A549 treated with Mapracorat at 1 μM for 4 hours (cell line): ENCODE measurements at places on chromosomes 6 and 20. TPM values are rescaled to one million over a fixed set of nuclear protein-coding genes. Genes with fewer than 3 reads are reported as not detected.

The SS18L1 gene
- total RNA-seq = 6.1 to 10.7 TPM (median 9.4 TPM) in 5 replicates

The TBXT gene
- not detected in 5 replicates for total RNA-seq

The PRDM1 gene
- total RNA-seq = 5.0 to 7.1 TPM (median 5.6 TPM) in 5 replicates

The PTGIS gene
- total RNA-seq = 0.02 to 0.08 TPM in 2 of 5 replicates, not detected in the others

The ZFAND3 gene
- 47.3 to 56.1 TPM (median 50.8 TPM) in 5 replicates for total RNA-seq

The GNRH2 gene
- total RNA-seq = 0.41 TPM in 1 of 5 replicates, not detected in the others

The APOBEC2 gene
- not detected in 5 replicates for total RNA-seq

The LY6G5C gene
- total RNA-seq = 0.92 to 1.6 TPM (median 1.1 TPM) in 5 replicates

The HUS1B gene
- total RNA-seq = 0.13 to 0.31 TPM (median 0.19 TPM) in 4 of 5 replicates, not detected in the other

The ZNF165 gene
- 0.58 to 1.2 TPM (median 0.74 TPM) in 5 replicates for total RNA-seq

The RFX6 gene
- total RNA-seq = not detected in 5 replicates

The RPS18 gene
- total RNA-seq = 2,503 to 2,635 TPM (median 2,544 TPM) in 5 replicates

The DACT2 gene
- 0.04 to 0.14 TPM (median 0.08 TPM) in 5 replicates for total RNA-seq

The OR2H2 gene
- total RNA-seq = not detected in 5 replicates

The ZBP1 gene
- 0.04 TPM in 1 of 5 replicates, not detected in the others for total RNA-seq

The OOEP gene
- total RNA-seq = not detected in 5 replicates

The NFATC2 gene
- total RNA-seq = 7.5 to 10.4 TPM (median 8.6 TPM) in 5 replicates

The SPATA25 gene
- total RNA-seq = 0.19 to 0.53 TPM (median 0.40 TPM) in 3 of 5 replicates, not detected in the others

The VSX1 gene
- total RNA-seq = 0.77 to 1.5 TPM (median 0.89 TPM) in 5 replicates

The LRRN4 gene
- 0.06 to 0.07 TPM in 2 of 5 replicates, not detected in the others for total RNA-seq

The PGM3 gene
- total RNA-seq = 21.7 to 27.3 TPM (median 25.5 TPM) in 5 replicates

The SDHAF4 gene
- 2.9 to 5.4 TPM (median 4.1 TPM) in 5 replicates for total RNA-seq
